ENCODE measurements at places on chromosomes 1 and 21.

DNA sequence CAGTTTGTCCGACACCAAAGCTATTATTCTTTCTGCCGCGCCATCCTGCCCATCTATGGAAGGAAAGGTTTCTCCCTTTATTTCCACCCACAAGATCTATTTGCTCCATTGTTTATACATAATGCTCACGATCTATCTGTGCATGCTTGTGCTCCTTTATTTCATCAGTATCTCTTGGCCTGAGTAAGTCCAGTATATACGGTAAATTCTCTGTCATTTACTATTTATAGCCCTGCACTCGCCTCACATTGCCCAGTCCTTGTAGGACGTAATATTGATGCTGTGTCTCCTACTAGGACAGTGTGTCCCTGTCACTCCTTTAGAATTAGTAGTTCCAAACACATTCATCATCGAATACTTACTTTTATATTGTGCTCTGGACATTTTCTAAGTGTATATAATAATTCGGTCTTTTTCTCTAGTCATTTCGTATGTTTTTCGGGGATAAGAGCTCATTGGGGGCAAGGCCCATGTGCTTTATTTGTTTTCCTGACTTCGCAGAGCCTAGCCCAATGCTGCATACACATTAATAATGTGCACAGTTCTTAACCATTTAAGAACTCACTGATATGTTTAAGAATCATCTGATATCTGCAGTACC lies 3.1 kb upstream of the NID1 start:
- DNase-seq: no peak

- no peak for DNase-seq
Measured at GRCh38 chr1:194795917-194796593, 1609.6 kb upstream of the B3GALT2 start.

- DNase-seq: no peak
Measured at GRCh38 chr21:36100971-36101641, 31.3 kb downstream of the CBR1 start.

GRCh38 chr1:216686860-216687766 lies 36.1 kb downstream of the ESRRG start:
- DNase-seq: no peak

- no peak for DNase-seq
Measured at GRCh38 chr1:163924041-163924440, 602.3 kb downstream of the NUF2 start.

DNA sequence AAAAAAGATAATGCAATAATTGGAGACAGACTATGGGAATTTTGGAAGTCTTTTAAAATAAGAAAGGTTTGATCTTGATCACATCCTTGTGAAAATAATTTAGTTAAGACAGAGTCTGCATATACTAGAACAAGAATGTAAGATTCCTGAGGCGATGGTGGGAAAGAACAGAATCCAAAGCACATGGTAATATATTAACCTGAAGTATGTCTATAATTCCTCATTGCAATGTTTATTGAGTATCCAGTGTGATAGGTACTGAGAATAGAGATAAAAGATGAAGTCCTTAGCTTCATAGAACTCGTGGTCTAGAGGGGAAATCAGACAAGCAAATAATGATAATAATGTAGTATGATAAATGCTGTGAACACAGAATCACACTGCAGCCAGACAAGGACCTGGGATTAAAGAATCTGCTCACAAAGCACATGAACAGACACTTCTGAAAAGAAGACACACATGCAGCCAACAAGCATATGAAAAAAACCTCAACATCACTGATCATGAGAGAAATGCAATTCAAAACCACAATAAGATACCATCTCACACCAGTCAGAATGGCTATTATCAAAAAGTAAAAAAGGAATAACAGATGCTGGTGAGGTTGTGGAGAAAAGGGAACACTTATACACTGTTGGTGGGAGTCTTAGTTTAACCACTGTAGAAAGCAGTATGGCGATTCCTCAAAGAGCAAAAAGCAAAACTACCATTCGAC lies 6.9 kb upstream of the ANGPTL3 start:
- DNase-seq: no peak

GRCh38 chr1:113963281-113963906 lies 15.9 kb upstream of the OLFML3 start:
- DNase-seq: no peak

- no peak for DNase-seq
Measured at GRCh38 chr1:205226868-205227583, 720 bp upstream of the TMCC2 start.

DNA sequence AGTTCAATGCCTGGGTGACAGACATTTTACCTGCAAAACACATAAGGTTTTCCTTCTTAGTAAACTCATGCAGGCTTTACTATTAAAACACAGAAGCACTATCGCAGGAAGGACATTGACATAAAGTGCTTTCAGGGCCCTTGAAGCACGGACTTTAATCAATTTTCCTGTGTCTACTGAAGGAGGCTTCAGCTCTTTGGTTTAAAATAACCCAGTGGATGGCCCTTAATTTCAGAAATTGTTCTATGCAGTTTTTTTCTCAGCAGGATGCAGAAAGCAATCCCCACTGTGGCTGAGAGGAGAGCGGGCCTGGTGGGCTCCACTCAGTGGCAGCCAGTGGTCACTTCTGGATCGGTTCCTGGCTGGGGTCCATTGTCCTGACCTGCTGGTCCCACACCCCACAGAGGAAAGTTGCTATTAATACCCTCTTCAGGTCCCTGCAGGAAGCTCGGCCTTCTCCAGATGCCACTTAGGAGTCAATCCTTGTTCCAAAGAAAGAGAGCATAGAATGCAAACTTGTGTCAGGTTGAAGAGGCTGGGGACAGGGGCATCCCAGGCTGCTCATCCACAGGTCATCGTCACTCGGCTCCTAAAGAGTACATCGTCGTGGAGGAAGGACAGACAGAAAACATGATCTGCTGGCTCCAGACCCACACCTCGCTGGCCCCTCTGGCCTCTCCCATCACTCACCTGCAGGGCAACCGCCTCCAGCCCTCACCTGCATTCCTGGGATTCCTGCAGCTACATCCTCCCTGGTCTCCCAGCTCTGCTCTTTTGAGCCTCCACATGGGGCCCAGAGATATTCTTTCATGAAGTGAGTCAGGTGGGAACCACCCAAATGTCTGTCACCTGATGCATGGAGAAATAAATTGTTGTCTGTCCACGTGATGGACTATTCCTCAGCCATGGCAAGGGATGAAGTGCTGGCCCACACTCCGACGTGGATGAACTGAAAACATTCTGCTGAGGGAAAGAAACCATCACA lies 153.1 kb downstream of the PSMG1 start:
- no peak for DNase-seq

GRCh38 chr1:41377397-41377796 lies 16.2 kb downstream of the FOXO6 start:
- DNase-seq: no peak

DNA sequence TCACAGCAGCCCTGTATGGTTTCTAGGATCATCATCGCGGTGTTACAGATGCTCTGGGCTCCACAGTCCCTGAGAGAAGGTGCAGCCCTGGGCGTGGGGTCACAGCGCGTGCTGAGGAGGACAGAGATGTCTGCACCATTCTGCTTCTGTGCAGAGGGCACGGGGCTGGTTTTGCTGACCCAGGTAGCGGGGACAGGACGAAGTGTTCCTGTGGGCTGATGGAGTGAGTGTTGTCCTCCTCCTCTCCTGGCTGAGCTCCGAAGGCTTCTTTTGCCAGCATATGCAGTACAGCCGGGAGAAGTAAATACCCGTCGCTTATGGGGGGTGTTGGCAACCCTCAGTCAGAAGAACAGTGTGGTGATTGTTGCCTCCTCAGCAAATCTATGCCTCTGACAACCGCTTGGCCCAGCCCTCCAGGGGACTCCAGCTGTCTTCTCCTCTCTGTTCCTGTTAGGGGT lies 101.5 kb downstream of the DDX20 start:
- DNase-seq: no peak

All from CD4-positive, alpha-beta memory T cell (primary cell).